IgD-negative memory B cell (primary cell): ENCODE measurements at places on chromosomes 6 and 20. TPM values are rescaled to one million over a fixed set of nuclear protein-coding genes. Genes with fewer than 3 reads are reported as not detected.

DSP gene
- 3.2 TPM for polyA plus RNA-seq

PKIB gene
- polyA plus RNA-seq, result not detected

PDE10A gene
- polyA plus RNA-seq, result not detected

RNF39 gene
- not detected for polyA plus RNA-seq

NOTCH4 gene
- 4.9 TPM for polyA plus RNA-seq

EPHA7 gene
- not detected for polyA plus RNA-seq

LAMA2 gene
- polyA plus RNA-seq, result 0.05 TPM

FAXC gene
- not detected for polyA plus RNA-seq

COQ3 gene
- polyA plus RNA-seq, result 8.9 TPM

NHLRC1 gene
- 0.40 TPM for polyA plus RNA-seq

ETV7 gene
- 5.1 TPM for polyA plus RNA-seq

MANEA gene
- 4.4 TPM for polyA plus RNA-seq

FANCE gene
- 5.8 TPM for polyA plus RNA-seq

WFDC9 gene
- not detected for polyA plus RNA-seq

FAM217A gene
- not detected for polyA plus RNA-seq

SPATA2 gene
- 7.1 TPM for polyA plus RNA-seq

SUMO4 gene
- polyA plus RNA-seq, result 0.79 TPM

CBLN4 gene
- polyA plus RNA-seq, result not detected

SMLR1 gene
- not detected for polyA plus RNA-seq

PSMB1 gene
- 444 TPM for polyA plus RNA-seq

IL17F gene
- polyA plus RNA-seq, result not detected

MAP7 gene
- 4.0 TPM for polyA plus RNA-seq

MOG gene
- not detected for polyA plus RNA-seq

SNPH gene
- 1.3 TPM for polyA plus RNA-seq

BPIFB6 gene
- not detected for polyA plus RNA-seq

HLA-DQB1 gene
- polyA plus RNA-seq, result 155 TPM

ZDHHC14 gene
- 13.5 TPM for polyA plus RNA-seq

DEFB132 gene
- polyA plus RNA-seq, result not detected

HCRTR2 gene
- polyA plus RNA-seq, result not detected

BNIP5 gene
- polyA plus RNA-seq, result not detected

PRSS16 gene
- polyA plus RNA-seq, result 3.2 TPM

FAM50B gene
- polyA plus RNA-seq, result 14.0 TPM

ROS1 gene
- not detected for polyA plus RNA-seq

TRMT11 gene
- polyA plus RNA-seq, result 10.0 TPM

MRPL18 gene
- 108 TPM for polyA plus RNA-seq

PNPLA1 gene
- polyA plus RNA-seq, result 0.19 TPM

SLC44A4 gene
- polyA plus RNA-seq, result not detected

OPRM1 gene
- not detected for polyA plus RNA-seq

LY6G6F gene
- polyA plus RNA-seq, result 0.95 TPM

ADGRB3 gene
- polyA plus RNA-seq, result not detected

SLC52A3 gene
- polyA plus RNA-seq, result not detected

MYH7B gene
- polyA plus RNA-seq, result 0.34 TPM

ZSCAN16 gene
- polyA plus RNA-seq, result 14.3 TPM

GDAP1L1 gene
- not detected for polyA plus RNA-seq

ENPP1 gene
- polyA plus RNA-seq, result 0.34 TPM

FKBP1C gene
- polyA plus RNA-seq, result not detected

COL21A1 gene
- polyA plus RNA-seq, result not detected

CRISP3 gene
- polyA plus RNA-seq, result not detected

KLHDC3 gene
- polyA plus RNA-seq, result 60.3 TPM

CST2 gene
- not detected for polyA plus RNA-seq

PI3 gene
- 0.65 TPM for polyA plus RNA-seq
